ENCODE measurements at places on chromosomes 3 and 15. TPM values are rescaled to one million over a fixed set of nuclear protein-coding genes. Genes with fewer than 3 reads are reported as not detected.

GRCh38 chr3:107797586-107797985 is 274.8 kb downstream of the BBX start:
- no peak for DNase-seq
- no peak overlapping the region for H3K27ac ChIP-seq
- H3K27me3 ChIP-seq, result no peaks in the 10 kb centered on the region
- H3K36me3 ChIP-seq, result peaks cover 6% of the 10 kb centered on the region
- no peak overlapping the region for H3K4me3 ChIP-seq
- H3K4me1 ChIP-seq, result peaks cover 11% of the 10 kb centered on the region

DNA sequence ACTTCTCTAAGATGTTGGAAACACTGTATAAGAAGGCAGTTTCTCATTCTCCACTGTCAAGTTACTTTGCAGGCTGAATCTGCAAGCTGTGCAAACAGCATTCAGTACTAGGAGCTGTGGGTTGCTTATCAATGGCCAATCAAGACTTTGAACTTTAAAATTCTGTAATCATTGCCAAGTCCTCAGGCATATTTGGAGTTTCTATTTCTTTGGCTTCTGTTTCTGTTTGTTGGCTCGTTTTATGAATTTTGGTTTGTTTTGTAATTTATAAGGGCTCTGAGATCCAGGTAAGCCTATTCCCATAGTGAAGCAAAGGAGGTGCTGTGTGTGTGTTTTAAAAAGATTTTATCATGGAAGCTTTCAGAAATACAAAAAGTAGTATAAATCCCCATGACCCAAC is 32.1 kb downstream of the TLNRD1 start:
- no peaks in the 10 kb centered on the region for H3K27me3 ChIP-seq
- no peak overlapping the region for H3K27ac ChIP-seq
- no peaks in the 10 kb centered on the region for H3K36me3 ChIP-seq
- DNase-seq, result no peak
- no peak overlapping the region for H3K4me3 ChIP-seq

DNA sequence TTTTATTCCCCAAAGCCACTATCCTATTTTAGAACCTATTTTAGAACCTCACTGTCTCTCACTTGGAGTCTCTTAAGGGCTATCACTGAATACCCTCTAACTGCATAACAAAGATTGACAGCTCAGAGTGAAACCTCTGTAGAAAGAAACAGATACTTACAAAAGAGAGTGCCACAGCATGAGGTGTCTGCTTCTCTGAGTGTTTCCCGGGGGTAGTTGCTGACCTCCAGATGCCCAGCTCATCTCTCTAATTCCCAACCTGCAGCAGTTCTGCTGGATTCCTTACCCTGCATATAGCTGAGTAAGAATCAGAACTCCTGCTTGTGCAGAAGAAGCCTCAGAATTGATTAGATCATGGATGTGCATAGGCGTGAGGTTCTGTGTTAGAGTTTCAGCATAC is 34.5 kb downstream of the P3H2 start:
- no peaks in the 10 kb centered on the region for H3K4me1 ChIP-seq
- no peaks in the 10 kb centered on the region for H3K27me3 ChIP-seq
- H3K36me3 ChIP-seq, result no peaks in the 10 kb centered on the region

GRCh38 chr3:175398676-175399075 is 539.5 kb downstream of the NAALADL2 start:
- no peaks in the 10 kb centered on the region for H3K4me1 ChIP-seq
- no peak overlapping the region for H3K27ac ChIP-seq
- H3K27me3 ChIP-seq, result no peaks in the 10 kb centered on the region
- DNase-seq, result no peak
- H3K4me3 ChIP-seq, result no peak overlapping the region

- H3K27me3 ChIP-seq, result no peaks in the 10 kb centered on the region
- no peak overlapping the region for H3K27ac ChIP-seq
- no peaks in the 10 kb centered on the region for H3K4me1 ChIP-seq
- no peak overlapping the region for H3K4me3 ChIP-seq
- no peak for DNase-seq
Measured at GRCh38 chr3:160928183-160928726, 172.2 kb downstream of the PPM1L start.

GRCh38 chr3:12308517-12308916 is 19.6 kb downstream of the PPARG start:
- H3K4me3 ChIP-seq, result no peak overlapping the region
- no peak overlapping the region for H3K27ac ChIP-seq
- H3K27me3 ChIP-seq, result no peaks in the 10 kb centered on the region
- DNase-seq, result no peak

- H3K4me3 ChIP-seq, result no peak overlapping the region
- H3K36me3 ChIP-seq, result no peaks in the 10 kb centered on the region
- no peak overlapping the region for H3K27ac ChIP-seq
- H3K27me3 ChIP-seq, result no peaks in the 10 kb centered on the region
Measured at GRCh38 chr3:112327371-112327951, 5.5 kb upstream of the CD200 start.

- H3K27ac ChIP-seq, result no peak overlapping the region
- H3K36me3 ChIP-seq, result no peaks in the 10 kb centered on the region
- H3K27me3 ChIP-seq, result no peaks in the 10 kb centered on the region
- no peak overlapping the region for H3K4me3 ChIP-seq
Measured at GRCh38 chr3:37785736-37786135, 75.9 kb upstream of the CTDSPL start.

- no peaks in the 10 kb centered on the region for H3K27me3 ChIP-seq
- no peak overlapping the region for H3K4me3 ChIP-seq
- H3K4me1 ChIP-seq, result no peaks in the 10 kb centered on the region
Measured at GRCh38 chr3:26058901-26059321, 269.0 kb downstream of the OXSM start.

DNA sequence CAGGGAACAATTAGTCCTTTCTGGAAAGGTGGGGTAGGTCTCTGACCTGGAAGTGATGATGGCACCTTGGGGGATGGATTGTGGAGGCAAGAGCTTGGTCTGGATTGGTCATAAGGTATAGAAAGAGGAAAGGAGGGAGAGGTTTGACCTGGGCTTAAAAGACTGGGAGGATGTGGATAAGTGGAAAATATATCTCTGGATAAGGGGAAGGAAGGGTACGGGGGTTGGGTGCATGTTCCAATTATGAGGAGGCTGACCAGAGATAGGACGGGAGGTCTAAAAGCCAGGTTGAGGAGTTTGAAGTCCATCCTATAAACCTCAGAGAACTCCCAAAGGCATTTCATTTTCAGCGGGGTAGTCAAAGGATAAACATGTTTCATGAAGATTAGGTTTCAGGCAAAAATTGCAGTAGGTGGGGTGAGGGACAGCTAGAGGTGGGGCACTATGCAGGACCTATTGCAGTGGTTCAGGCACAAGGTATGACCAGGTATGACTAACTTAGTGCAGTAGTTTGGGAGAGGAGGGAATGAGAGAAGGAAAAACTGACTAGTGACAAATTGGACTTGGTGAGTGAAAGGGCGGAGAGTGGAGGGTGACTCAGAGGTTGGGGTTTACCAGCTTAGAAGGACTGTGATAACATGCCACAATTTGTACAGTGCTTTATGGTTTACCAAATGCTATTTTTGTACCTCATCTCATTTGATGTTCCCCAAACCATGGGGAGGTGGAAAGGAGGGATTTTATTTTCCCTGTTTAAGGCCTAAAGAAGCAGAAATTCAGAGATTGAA is 10.7 kb downstream of the PDE8A start:
- H3K27ac ChIP-seq, result no peak overlapping the region
- no peaks in the 10 kb centered on the region for H3K27me3 ChIP-seq
- H3K36me3 ChIP-seq, result no peaks in the 10 kb centered on the region

DNA sequence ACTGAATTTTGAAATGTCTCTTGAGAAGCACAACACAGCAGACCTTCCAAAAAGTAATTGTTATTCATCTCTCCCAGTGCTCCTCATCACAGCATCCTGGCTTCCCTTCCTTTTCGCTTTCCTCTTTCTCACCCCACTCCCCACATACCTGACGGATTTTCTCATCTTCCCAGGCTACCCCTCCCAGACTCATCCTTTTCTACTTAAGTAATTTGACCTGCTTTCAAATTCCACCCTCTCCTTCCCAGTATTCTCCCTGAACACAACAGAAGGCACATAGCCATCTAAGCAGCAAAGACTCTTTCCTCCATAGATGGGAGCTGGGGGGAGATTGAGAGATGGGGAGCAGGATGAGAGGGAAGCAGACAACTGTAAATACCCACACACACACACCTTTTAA is 187.1 kb upstream of the STT3B start:
- H3K4me1 ChIP-seq, result no peaks in the 10 kb centered on the region
- no peaks in the 10 kb centered on the region for H3K27me3 ChIP-seq
- no peak overlapping the region for H3K4me3 ChIP-seq
- DNase-seq, result no peak
- H3K36me3 ChIP-seq, result no peaks in the 10 kb centered on the region

DNA sequence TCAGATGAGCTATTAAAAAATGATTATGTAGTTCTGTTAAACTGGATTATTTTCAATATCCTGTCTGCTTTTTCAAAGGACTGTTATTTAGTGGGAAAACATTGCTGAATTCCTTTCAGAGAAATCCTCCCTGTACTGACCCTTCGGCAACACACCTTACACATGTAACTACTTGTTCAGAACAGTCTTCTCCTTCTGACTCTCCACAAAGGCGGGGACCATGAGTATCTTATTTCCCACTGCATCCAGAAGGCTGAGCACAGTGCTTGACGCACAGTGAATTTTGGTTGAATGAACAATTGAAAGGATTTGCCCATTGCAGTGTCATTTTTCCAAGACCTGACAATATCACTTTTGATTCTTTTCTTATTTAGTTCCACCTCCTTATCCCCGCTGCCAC is 23.1 kb upstream of the CFAP161 start:
- H3K27me3 ChIP-seq, result peaks cover 4% of the 10 kb centered on the region
- no peak for DNase-seq
- H3K36me3 ChIP-seq, result no peaks in the 10 kb centered on the region
- H3K4me3 ChIP-seq, result no peak overlapping the region
- H3K4me1 ChIP-seq, result no peaks in the 10 kb centered on the region

DNA sequence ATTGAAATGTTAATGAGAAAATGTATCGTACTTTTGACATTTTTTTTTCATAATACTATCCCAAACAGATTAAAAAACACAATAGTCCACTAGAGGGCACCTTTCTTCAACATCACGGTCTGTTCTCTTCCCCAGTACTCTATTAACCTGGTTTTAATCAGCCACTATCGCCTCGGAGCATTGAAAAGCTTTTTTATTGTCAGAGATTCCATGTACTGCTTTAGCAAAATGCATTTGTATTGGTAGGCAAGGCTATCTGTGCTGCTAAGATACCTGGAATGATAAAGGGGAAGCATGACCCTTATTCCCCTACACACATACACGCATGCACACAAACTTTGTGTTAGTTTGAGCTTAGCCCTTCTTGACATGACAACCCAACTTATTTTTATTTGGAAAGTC is 160.1 kb upstream of the IL12A start:
- H3K27ac ChIP-seq, result no peak overlapping the region
- H3K36me3 ChIP-seq, result no peaks in the 10 kb centered on the region
- H3K27me3 ChIP-seq, result no peaks in the 10 kb centered on the region

- no peak overlapping the region for H3K4me3 ChIP-seq
- no peak for DNase-seq
- H3K27ac ChIP-seq, result no peak overlapping the region
- H3K4me1 ChIP-seq, result no peaks in the 10 kb centered on the region
Measured at GRCh38 chr3:25073423-25073822, 354.6 kb upstream of the RARB start.

DNA sequence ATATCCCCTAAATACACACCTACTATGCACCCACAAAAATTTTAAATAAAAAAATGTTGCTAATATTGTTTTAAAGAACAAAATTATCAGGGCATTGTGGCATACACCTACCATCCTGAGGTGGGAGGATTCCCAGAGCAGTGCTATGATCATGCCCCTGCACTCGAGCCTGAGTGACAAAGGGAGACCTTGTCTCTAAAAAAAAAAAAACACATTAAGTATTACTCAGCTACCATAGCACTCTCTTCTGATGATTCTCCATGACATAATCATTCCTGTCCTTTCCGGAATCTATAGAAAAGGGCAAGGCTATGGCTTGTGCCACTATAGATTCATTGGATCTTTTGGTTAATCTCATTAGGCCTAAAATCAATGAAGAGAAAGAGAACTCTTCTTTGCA is 77.4 kb downstream of the ACAP2 start:
- H3K27me3 ChIP-seq, result no peaks in the 10 kb centered on the region
- H3K36me3 ChIP-seq, result peaks cover 2% of the 10 kb centered on the region
- no peak overlapping the region for H3K27ac ChIP-seq

DNA sequence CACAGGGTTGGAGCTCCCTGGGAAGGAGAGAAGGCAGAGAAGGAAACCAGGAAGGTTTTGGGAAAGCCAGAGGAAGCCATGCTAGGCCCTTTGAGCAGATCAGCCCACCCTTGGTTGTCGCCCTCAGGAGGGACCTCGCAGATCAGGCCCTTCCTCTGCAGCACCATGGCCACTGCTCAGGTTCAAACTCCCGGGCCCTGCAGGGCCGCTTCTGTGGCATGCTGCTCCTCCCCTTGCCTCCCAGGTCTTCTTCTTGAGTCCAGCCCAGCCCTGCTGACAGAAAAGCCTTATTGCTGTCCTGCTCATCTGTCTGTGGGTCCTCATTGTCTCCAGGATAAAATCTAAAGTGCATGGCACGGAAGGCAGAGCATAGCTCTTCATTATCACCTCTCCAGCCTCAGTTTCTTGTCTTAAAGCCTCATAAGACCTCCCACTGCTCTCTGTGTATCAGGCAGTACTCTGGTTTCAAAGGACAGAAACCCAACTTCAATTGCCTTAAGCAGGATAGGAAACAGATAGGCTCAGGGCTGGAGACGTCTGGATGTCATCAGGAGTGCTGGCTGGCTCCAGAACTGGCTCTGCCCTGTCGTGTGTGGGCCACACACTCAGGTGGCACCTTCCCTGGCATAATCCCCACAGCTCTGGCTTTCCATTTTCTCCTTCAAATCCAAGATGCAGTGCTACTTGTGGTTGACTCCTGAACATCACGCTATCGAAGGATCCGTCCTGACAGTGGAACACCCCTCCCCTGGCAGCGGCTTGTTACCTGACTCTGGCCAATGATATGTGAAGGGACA is 118.5 kb downstream of the EEFSEC start:
- no peak for DNase-seq
- H3K4me3 ChIP-seq, result no peak overlapping the region
- no peak overlapping the region for H3K27ac ChIP-seq
- H3K4me1 ChIP-seq, result no peaks in the 10 kb centered on the region

PPP2R3A gene
- total RNA-seq, result 0.22 TPM

ECE2 gene
- total RNA-seq, result not detected

ATR gene
- total RNA-seq, result 46.7 TPM

POC1A gene
- 2.4 TPM for total RNA-seq

NDUFB4 gene
- 58.1 TPM for total RNA-seq

GABRR3 gene
- not detected for total RNA-seq

PIERCE2 gene
- 1.2 TPM for total RNA-seq

SLC24A5 gene
- total RNA-seq, result not detected

IL5RA gene
- total RNA-seq, result 0.75 TPM

TP63 gene
- total RNA-seq, result 1.2 TPM

SPATA12 gene
- total RNA-seq, result not detected

TMCO5A gene
- total RNA-seq, result not detected

All from B cell (primary cell).